Activated naive CD4-positive, alpha-beta T cell treated with anti-CD3 and anti-CD28 coated beads for 36 hours (primary cell): ENCODE measurements at places on chromosomes 7 and 10. TPM values are rescaled to one million over a fixed set of nuclear protein-coding genes. Genes with fewer than 3 reads are reported as not detected.

GRCh38 chr7:128841921-128842673, 11.9 kb downstream of the FLNC start:
- H3K27me3 ChIP-seq: no peaks in the 10 kb centered on the region
- no peak overlapping the region for H3K4me3 ChIP-seq
- no peak overlapping the region for H3K27ac ChIP-seq
- DNase-seq: peak; percentile 62
- H3K36me3 ChIP-seq: no peaks in the 10 kb centered on the region

GRCh38 chr7:30252885-30253795, 31.3 kb upstream of the ZNRF2 start:
- DNase-seq: no peak
- H3K4me3 ChIP-seq: no peak overlapping the region
- H3K4me1 ChIP-seq: peaks cover 16% of the 10 kb centered on the region
- H3K36me3 ChIP-seq: no peaks in the 10 kb centered on the region

DNA sequence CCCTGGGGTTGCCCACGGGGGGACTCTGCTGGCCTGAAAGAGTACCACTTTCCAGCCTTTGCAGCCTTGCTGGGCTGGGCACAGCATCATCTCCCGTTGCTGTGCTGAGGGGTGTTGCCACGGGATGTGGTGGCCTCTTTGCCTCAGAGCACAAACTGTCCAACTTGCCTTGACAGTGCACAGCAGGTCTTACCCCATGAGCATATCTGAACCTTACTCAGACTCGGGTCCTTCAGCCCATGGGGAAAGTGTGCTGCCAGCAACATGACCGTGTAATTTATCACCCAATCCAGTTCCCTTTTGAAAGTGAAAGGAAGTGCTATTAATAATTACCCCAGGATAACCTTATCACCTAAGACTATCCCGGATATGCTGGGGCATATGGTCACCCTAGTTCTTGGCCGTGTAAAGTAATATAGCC, 46.8 kb downstream of the TBXAS1 start:
- H3K27me3 ChIP-seq: no peaks in the 10 kb centered on the region
- no peak overlapping the region for H3K27ac ChIP-seq
- H3K36me3 ChIP-seq: no peaks in the 10 kb centered on the region
- H3K4me3 ChIP-seq: no peak overlapping the region
- DNase-seq: no peak

DNA sequence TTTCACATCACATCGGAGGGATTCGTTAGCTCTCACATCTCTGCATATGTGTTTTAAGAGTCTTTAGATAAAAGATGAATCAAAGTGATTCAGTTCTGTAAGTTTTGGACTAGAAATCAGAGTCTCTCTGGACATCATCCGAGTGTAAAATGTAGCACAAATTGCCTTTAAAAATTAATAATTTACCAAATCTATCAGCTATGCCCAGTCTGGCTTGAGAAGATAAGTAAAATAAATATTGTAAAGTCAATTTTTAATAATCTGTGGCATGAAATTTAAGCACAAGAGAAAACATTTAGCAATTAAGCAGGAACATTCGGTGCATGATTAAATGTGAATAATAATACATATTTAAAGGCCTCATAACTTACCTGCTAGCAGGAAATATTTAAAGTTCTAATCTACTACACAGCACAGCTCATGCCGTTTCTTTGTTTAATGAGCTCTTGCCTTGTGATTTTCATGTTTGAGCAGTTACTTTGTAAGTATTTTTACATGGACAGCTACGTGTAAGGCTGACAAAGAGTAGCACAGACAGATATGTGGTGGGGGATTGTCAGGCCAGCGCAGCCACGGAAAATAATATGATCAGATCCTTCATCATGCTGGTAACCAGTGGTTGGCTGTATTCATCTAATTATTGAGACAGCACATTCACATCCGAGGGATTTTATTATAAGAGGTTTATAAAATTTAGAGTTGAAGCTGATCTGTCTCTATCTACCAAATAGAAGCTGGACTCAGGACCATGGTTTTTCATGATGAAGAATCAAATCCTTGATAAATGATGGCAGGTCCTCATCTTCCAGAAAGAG, 317.3 kb downstream of the ADARB2 start:
- no peak for DNase-seq
- H3K4me1 ChIP-seq: peaks cover 7% of the 10 kb centered on the region
- peaks cover 24% of the 10 kb centered on the region for H3K27me3 ChIP-seq
- no peaks in the 10 kb centered on the region for H3K36me3 ChIP-seq

- no peak overlapping the region for H3K27ac ChIP-seq
- no peak for DNase-seq
- no peaks in the 10 kb centered on the region for H3K4me1 ChIP-seq
- H3K36me3 ChIP-seq: peaks cover 2% of the 10 kb centered on the region
- H3K4me3 ChIP-seq: no peak overlapping the region
Measured at GRCh38 chr7:102008535-102009262, 191.3 kb downstream of the CUX1 start.

DNA sequence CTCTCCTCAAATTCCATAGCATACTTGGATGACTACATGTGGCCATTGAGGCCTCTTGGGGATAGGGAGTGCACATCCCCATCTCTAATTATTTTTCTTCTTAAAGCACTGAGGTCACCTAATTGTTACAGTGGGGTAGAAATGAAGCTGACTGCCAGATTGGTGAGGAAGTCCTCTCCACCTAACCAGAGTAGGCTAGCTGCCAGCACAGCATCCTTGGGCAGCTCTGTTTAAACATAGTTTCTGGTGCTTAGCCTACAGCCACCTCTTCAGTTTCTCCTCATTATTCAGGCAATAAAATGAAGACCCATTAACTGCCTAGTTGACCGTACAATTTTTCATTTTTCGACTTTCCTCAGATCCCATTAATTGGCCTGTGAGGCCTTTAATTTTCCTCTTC, 104.6 kb downstream of the MLLT10 start:
- peaks cover 33% of the 10 kb centered on the region for H3K36me3 ChIP-seq
- no peak overlapping the region for H3K4me3 ChIP-seq
- H3K27me3 ChIP-seq: no peaks in the 10 kb centered on the region
- no peak overlapping the region for H3K27ac ChIP-seq
- DNase-seq: no peak
- H3K4me1 ChIP-seq: peaks cover 9% of the 10 kb centered on the region

- H3K4me1 ChIP-seq: peaks cover 32% of the 10 kb centered on the region
- no peak overlapping the region for H3K27ac ChIP-seq
- DNase-seq: no peak
- peaks cover 13% of the 10 kb centered on the region for H3K27me3 ChIP-seq
- no peak overlapping the region for H3K4me3 ChIP-seq
Measured at GRCh38 chr7:136036336-136036735, 59.2 kb upstream of the MTPN start.

- no peaks in the 10 kb centered on the region for H3K36me3 ChIP-seq
- no peak overlapping the region for H3K4me3 ChIP-seq
- H3K4me1 ChIP-seq: no peaks in the 10 kb centered on the region
- no peak for DNase-seq
Measured at GRCh38 chr10:86804805-86805204, 48.4 kb downstream of the BMPR1A start.

GRCh38 chr7:7103343-7104313, 78.7 kb upstream of the C1GALT1 start:
- H3K4me1 ChIP-seq: peaks cover 24% of the 10 kb centered on the region
- H3K36me3 ChIP-seq: peaks cover 1% of the 10 kb centered on the region
- no peak for DNase-seq
- no peaks in the 10 kb centered on the region for H3K27me3 ChIP-seq

- H3K27me3 ChIP-seq: no peaks in the 10 kb centered on the region
- no peaks in the 10 kb centered on the region for H3K4me1 ChIP-seq
- no peak overlapping the region for H3K4me3 ChIP-seq
- H3K36me3 ChIP-seq: no peaks in the 10 kb centered on the region
Measured at GRCh38 chr7:134823400-134823799, 44.0 kb downstream of the CALD1 start.

COBL gene
- total RNA-seq: not detected
